ENCODE measurements at places on chromosomes 6 and 20. TPM values are rescaled to one million over a fixed set of nuclear protein-coding genes. Genes with fewer than 3 reads are reported as not detected.

DNA sequence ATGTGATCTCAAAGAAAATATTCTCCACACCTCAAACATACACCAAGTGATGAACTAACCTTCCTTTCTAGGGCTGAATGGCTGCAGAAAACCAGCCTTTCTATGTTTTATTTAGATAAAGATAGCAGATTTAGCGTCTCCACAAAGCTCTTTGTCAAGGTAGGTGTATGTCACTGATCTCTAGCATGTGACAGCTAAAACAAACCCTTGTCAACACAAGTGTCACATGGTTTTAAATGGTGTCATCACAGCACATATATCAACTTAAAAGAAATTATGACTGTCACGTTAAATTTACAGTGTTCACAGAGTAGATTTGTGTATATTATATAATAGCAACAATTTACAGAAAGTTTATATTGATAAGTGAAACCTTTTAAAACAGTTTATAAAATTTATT is 58.3 kb downstream of the TENT5A start:
- DNase-seq = no peak

- DNase-seq = no peak
Observed at GRCh38 chr6:41045664-41046063, 3.4 kb downstream of the TSPO2 start.

MCHR2 gene
- not detected for total RNA-seq

CHD6 gene
- 58.0 TPM for total RNA-seq

MICA gene
- 41.2 TPM for total RNA-seq

DNA sequence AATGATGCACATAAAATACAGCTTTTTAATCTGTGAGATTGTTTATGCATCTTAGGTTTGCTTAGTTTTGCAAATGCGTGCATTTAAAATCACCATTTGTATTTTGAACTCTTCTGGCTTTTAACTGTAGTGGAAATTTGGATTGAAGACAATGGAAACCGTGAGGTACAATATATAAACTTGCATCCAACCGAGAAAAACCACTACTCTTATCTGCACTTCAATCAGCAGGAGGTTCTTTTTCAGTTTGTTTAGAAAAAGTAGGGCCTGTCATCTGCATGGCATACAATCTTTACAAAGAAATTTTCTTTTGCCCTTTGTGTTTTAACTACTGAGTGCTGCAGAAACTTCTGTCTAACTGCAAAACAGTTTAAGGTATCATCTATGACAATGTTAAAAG is 132.8 kb downstream of the LAMA2 start:
- no peak for DNase-seq

GRCh38 chr6:144351379-144352127 is 66.4 kb downstream of the UTRN start:
- DNase-seq = no peak

GRCh38 chr6:70028926-70029325 is 162.6 kb downstream of the COL19A1 start:
- DNase-seq = no peak
